T-helper 1 cell treated with Interleukin-12 subunit alpha and Interleukin-12 subunit beta and Interleukin-4 antibody, amounts not matched to agents 30 ng/mL and 1 ng/mL, for 36 hours (primary cell): ENCODE measurements at places on chromosomes 6 and 20. TPM values are rescaled to one million over a fixed set of nuclear protein-coding genes. Genes with fewer than 3 reads are reported as not detected.

Gene NXT1
- total RNA-seq: 40.4 and 40.8 TPM in 2 replicates

Gene IL17F
- 0.42 and 1.5 TPM in 2 replicates for total RNA-seq

Gene TNNC2
- not detected in 2 replicates for total RNA-seq

Gene ABHD16B
- not detected in 2 replicates for total RNA-seq

Gene PRSS16
- total RNA-seq: 0.25 and 0.54 TPM in 2 replicates

Gene TSHZ2
- 28.4 and 29.4 TPM in 2 replicates for total RNA-seq

Gene NKAIN4
- total RNA-seq: not detected in 2 replicates
